CD4-positive, alpha-beta T cell treated with Interleukin-1 beta for 1 hour (primary cell): ENCODE measurements at places on chromosomes 13 and 19.

DNA sequence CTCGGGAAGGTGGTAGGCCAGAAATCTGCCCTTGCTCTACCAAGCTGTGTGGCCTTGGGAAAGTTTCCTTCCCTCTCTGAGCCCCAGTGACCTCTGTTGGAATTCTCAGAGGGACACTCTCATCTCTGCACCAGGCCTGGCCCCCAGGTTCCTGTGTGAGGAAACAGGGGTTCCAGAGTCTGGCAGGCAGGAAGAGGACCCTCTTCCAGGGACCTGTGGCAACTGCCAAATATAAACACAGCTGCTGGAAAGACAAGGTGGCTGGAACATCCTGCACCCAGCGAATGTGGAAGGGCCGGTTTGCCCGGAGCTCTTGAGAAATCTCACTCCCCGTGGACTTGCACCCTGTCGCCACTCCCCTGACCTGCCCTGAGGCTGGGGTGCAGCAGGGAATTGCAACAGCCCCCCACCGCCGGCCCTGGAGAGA is 52.8 kb downstream of the GADD45B start:
- DNase-seq = no peak

GRCh38 chr19:6228551-6229215 is 51.1 kb downstream of the MLLT1 start:
- DNase-seq = no peak

DNA sequence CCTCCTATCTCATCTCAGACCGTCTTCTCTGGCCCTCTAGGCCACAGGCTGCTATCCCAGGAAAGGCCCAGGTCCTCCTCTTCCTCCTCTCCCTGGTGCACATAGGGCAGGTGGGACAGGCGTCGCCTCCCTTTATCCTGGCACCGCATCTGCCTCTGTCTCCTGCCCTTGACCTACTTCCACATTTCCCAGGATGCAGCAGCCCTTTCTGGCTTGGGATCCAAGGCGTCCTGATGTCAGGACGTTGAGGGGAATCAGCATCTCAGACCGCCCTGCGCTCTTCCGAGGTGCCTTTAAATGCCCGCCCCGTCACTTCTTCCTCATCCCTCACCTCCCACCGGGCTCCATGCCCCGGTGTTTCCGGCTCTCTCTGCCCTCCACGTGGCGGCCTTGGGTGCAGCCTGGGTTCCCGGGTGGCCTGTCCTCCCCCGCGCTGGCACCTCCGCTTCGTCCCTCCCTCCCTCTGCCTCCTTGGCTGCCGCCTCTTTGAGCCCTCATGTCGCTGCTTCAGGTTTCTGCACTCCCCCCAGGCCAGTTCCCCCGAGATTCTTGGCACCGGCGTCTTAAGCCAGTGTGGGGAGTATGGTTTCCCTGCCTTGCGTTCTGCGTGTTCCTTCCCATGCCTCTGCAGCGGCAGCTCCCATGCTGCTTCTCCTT is 66.3 kb downstream of the KDM4B start:
- no peak for DNase-seq

GRCh38 chr13:106369858-106370257 is 165.6 kb downstream of the EFNB2 start:
- DNase-seq = no peak

GRCh38 chr13:65155861-65156260 is 2074.3 kb downstream of the PCDH9 start:
- no peak for DNase-seq

DNA sequence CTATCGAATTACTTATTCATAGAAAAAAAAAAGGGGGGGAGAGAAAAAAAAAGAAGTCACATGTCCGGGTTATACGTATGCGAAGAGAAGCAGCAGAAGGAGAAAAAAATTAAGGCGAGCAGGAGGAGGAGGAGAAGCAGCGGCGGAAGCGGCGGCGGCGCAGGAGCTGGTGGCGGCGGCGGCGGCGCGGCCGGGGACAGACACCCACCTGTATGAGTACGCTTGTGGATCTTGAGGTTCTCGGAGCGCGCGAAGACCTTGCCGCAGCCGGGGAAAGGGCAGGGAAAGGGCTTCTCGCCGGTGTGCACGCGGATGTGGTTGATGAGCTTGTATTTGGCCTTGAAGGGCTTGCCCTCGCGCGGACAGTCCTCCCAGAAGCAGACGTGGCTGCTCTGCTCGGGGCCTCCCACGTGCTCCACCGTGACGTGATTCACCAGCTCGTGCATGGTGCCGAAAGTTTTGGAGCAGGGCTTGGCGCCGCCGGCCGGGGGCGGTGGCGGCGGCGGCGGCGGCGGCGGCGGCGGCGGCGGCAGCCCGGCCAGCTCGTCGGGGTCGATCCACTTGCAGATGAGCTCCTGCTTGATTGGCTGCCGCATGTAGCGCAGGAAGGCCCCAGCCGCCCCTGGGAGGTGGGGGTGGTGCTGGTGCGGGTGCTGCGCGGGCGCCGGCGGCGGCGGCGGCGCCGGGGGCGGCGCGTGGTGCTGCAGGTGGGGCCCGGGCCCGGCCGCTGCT is 1.5 kb downstream of the ZIC5 start:
- DNase-seq = no peak

- no peak for DNase-seq
Measured at GRCh38 chr13:21894091-21894490, 223.2 kb downstream of the FGF9 start.

GRCh38 chr13:96053003-96053703 is at the start of gene UGGT2:
Gene UGGT2 (minus strand): TSS chr13:96053401. CDS start chr13:96053312, 89 bp downstream.
- peak; percentile 77 for DNase-seq

DNA sequence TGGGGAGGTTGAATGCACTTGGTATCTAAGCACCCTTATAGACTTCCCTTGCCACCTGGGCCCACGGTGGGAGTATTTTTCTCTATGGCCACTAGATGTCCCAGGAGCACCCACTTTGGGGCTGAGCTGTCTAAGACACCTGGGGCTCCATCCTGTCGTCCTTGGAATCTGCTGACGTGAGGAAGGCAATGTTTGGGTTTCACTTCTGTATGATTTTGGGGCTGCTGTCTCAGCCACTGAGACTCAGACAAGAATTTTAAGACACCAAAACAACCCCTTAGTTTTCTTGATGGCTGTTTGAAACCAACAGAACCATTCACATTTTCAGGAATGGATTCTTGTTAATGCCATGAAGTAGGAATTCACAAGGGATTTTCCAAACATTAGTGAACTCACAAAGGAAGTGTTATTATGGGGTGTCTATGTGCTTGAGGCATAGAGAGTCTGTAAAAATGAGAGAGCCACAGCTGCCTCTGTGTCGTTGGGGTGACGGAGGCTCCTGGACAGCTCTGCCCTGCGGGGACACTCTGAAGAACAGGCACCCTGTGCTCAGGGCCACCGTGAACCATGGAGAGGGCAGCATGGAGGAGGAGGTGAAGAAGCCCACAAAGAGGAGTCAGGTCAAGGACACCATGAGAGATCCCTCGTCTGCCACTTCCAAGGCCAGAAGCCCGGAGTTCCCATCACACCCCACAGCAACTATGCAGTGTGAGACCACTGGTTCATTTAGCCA is 106.8 kb upstream of the SPATA13 start:
- DNase-seq = peak; percentile 69

DNA sequence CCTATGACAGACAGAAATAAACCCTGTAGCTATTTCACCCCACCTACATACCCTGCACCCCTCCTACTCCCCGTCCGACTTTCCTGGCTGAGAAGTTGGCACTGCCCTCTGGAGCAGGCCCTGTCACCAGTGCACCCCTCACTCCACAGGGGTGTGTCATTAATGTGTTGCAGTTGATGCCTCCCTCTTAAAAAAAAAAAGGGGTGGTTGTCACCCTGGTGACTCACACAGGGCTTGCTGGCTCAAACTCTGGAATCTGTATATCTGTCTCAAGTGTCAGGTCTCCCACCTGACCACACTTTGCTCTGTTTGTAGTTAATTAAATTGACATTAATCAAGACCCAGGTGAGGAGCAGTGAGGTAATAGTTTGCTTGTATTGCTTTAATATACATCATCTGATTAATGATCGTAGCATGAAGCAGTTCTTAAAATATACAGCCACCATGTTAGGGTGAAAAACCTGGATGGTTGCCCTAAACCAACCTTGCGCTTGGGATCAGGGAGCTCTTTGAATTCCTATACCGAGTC is 2.0 kb upstream of the GATAD2A start:
- DNase-seq = peak; percentile 49

DNA sequence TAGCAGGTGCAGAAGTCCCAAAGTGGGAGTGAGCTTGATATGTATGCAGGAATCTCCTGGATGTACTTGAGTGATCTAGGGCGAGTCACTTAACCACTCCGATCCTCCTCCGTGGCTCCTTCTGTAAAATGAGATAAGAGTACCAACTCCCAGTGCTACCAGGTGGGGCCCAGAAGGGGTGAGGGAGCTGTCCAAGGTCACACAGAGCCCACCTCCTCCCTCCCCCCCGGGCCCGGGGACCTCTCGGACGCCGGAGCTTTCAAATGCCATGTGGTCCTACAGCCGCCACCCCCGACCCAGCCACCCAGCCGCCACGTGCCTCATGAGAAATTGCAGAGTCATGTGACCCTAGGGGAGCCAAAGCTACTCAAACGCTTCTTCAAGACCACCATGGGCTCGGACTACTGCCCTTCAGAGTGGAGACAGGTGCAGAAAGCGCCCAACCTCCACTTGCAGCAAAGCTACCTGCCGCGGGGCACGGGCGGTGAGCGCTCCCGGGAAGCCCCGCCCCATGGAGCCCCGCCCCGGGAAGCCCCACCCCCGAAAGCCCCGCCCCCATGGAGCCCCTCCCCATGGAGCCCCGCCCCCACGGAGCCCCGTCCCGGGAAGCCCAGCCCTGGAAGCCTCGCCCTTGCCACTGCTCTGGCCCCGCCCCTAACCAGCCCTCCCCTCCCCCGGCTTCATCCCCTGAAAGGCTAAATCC is 10.1 kb upstream of the ZNF358 start:
- DNase-seq = no peak

- DNase-seq = no peak
Measured at GRCh38 chr13:23794267-23795161, 94.7 kb downstream of the MIPEP start.

GRCh38 chr13:40116008-40116407 is 460.5 kb downstream of the COG6 start:
- DNase-seq = peak; percentile 37

DNA sequence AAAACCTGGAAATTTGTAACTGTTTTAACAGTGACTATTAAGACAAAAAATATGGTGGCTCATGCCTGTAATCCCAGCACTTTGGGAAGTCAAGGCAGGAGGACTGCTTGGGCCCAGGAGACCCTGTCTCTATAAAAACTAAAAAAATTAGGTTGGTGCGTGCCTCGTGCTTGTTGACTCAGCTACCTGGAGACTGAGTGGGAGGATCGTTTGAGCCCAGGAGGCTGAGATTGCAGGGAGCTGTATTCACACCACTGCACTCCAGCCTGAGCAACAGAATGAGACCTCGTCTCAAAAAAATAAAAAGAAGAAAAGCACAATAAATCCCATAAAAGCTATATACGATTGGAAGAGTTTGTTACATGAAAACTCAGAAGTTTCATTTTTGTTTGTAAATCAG is 23.7 kb downstream of the KLF5 start:
- DNase-seq = no peak

DNA sequence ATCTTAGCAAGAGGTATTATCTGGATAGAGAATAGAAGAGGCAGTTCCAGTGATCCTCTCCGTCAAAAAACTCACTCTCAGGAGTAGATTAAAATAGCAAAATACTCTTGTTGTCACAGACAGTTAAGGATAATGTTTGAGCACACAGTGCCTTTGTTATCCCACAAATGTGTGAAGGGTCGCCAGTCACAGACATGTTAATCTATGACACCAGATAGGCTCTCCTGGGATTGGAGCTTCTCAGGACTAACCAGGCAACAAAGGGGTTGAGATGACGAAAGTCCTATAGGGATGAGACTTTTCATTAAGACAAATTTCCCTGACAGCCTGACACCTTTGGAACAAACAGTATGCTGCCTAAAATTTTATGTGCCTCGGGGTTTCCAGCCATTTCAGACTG is 1947.1 kb downstream of the OLFM4 start:
- no peak for DNase-seq

- DNase-seq = no peak
Measured at GRCh38 chr19:30647891-30648720, 275.9 kb downstream of the ZNF536 start.

- DNase-seq = no peak
Measured at GRCh38 chr13:77099415-77099814, 72.5 kb upstream of the FBXL3 start.

- DNase-seq = no peak
Measured at GRCh38 chr13:69124996-69125395, 982.6 kb upstream of the ATXN8OS start.

- peak; percentile 40 for DNase-seq
Measured at GRCh38 chr19:6963937-6964336, 57.3 kb downstream of the MBD3L2B start.

GRCh38 chr19:8245869-8246835 is 37.0 kb downstream of the CERS4 start:
- DNase-seq = no peak

- no peak for DNase-seq
Measured at GRCh38 chr19:51091895-51092873, 9.5 kb upstream of the KLK14 start.

DNA sequence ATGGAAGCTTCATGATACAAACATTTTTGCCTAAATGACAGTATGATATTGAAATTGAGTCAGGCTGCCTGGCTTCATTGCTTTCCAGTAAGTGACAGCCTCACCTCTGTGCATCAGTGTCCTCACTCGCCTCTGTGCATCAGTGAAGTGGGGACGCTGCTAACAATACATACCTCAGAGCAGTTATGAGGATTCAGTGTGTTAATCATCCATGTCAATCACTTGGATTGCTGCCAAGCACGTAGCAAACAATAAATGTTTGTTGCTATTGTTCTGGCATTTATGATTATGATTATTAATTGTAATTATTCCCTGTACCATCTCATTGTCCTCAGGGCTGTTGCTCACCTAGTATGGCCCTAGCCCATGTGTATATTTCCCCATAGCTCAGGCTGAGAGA is 8.8 kb downstream of the PPP2R1A start:
- no peak for DNase-seq

- no peak for DNase-seq
Measured at GRCh38 chr13:28392428-28392827, 102.5 kb downstream of the FLT1 start.

DNA sequence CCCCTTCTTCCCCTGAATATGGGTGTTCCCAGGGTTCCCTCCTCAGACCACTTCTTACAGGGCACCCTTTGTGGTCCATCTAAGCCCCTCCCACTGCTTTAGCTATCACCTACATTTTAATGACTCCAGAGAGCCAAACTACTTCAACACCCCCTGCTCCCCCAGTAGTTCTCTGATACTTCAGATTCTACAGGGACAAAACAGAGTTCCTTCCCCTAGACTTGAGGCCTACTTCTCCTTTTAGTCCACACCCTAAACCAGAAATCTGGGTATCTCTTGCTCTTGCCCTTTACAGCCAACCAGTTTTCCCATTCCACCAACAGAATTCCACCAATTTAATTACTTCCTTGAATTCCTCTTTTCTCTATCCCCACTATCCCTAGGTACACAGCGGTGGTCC is 107.2 kb downstream of the KCNRG start:
- peak; percentile 33 for DNase-seq

GRCh38 chr13:72141855-72142519 is 275.0 kb upstream of the DACH1 start:
- DNase-seq = no peak
